ENCODE measurements at places on chromosomes 3 and 15.

DNA sequence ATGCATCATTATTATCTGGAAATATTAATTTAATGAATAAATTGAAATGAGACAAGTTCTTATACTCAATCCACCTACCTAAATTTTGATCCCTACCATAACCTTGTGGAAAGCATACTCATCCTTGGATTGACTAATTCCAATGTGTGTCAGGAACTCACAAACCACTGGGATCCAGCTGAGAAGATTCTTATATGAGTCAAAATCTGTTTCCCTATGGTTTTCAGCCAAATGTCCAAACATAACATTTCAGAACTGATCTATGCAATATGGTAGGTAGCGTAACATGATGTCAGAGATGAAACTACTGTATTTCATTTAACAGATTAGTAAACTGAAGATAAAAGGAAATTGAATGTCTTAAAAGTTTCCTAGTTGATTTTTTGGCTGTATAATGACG is 250.0 kb downstream of the PLOD2 start:
- H3K4me1 ChIP-seq, result no peaks in the 10 kb centered on the region
- H3K4me3 ChIP-seq, result no peak overlapping the region
- no peaks in the 10 kb centered on the region for H3K36me3 ChIP-seq
- no peak overlapping the region for H3K27ac ChIP-seq
- no peak for DNase-seq

- DNase-seq, result no peak
- no peaks in the 10 kb centered on the region for H3K36me3 ChIP-seq
- H3K4me1 ChIP-seq, result no peaks in the 10 kb centered on the region
- H3K27ac ChIP-seq, result no peak overlapping the region
These were observed 335.6 kb upstream of the LMCD1 start for GRCh38 chr3:8166014-8166413.

DNA sequence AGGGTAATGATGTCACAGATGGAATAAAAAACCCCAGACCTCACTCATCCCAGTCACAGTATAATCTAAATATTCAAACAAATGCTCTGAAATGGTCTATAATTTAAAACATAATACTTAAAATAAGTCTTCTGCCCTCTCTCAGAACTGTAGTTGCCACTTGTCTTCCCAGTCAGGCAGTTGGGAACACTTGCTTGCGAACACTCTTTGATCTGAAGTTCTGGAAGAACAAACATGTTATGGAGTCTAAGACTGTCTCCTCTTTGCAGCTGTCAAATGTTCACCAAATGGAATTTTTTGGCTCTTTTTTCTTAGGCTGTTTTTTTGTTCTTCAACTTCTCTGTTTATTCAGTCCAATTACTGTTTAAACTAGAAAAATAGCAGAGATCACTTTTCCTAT is 711.1 kb upstream of the GOLIM4 start:
- H3K4me3 ChIP-seq, result peak overlapping the region; percentile 25
- H3K36me3 ChIP-seq, result no peaks in the 10 kb centered on the region
- no peak overlapping the region for H3K27ac ChIP-seq
- H3K4me1 ChIP-seq, result peaks cover 12% of the 10 kb centered on the region

DNA sequence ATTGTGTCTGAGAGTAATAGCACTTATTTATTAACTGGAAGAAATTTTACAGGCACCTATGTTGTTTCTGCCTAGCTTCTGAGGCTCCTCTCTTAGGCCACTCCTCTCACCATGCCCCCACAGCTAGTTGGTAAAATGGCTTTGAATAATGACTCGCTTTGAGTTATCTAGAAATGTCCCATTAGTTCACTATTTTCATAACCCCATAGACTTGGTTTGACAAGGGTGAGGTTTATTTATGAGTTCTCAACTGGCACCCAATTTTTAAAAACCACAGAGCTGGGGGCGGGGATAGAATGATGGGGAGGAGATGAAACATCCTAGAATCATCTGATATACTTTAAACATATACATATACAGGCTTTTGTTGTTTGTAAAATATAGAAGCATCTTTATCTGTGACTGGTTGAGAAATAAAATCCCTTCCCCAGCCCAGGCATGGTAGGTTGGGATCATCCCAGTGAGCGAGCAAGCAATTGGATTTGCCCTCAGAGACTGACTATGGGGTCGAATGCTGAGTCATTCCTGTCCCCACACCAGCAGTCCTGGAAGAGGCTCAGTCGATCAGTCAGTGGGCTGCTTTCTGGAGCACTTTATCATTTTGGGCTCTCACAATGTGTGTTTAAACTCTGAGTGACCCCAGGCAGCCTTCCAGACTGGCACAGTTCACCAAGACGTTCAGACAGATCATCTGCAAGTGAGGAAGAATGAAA is 60.2 kb upstream of the TSEN2 start:
- no peak overlapping the region for H3K4me3 ChIP-seq
- H3K27ac ChIP-seq, result no peak overlapping the region
- no peaks in the 10 kb centered on the region for H3K36me3 ChIP-seq
- DNase-seq, result no peak

DNA sequence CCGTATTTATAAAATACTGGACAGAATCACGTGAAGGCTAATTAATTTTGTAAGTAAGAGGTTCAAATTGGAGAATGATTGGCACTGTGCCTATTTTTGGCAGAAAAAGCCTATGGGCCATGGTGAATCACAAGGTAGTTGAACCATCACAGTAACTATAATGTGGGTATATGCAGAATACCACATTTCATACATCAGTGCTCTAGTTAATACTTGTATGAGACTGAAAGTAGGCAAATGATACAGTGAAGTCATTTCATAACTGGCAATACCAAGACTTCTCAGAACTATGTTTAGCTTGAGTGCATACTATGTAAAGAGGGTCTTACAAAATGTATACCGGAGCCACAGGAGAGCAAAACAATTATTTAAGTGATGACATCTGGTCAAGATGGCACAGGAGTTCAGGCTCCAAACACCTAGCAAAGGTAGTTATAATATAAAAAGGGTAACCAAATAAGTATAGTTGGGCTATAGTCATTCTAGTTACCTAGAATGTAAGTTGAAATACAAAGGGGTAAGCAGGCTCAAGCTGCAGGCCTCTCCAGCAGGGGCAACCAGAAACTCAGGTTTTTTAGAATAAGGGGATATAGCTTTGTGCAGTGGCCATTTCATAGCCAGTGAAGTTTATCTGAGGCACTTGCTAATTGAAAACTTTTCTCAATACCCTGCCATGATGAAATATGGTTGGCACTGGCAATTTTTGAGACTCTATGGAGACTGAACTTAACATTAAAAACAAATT is 19.1 kb downstream of the GPR160 start:
- H3K27me3 ChIP-seq, result no peaks in the 10 kb centered on the region
- H3K36me3 ChIP-seq, result no peaks in the 10 kb centered on the region
- H3K4me3 ChIP-seq, result no peak overlapping the region
- no peak overlapping the region for H3K27ac ChIP-seq
- H3K4me1 ChIP-seq, result peaks cover 16% of the 10 kb centered on the region
- peak; percentile 13 for DNase-seq

- H3K36me3 ChIP-seq, result no peaks in the 10 kb centered on the region
- H3K4me3 ChIP-seq, result no peak overlapping the region
- H3K27ac ChIP-seq, result no peak overlapping the region
- no peak for DNase-seq
These were observed 22.1 kb upstream of the TRA2B start for GRCh38 chr3:185959609-185960521.

DNA sequence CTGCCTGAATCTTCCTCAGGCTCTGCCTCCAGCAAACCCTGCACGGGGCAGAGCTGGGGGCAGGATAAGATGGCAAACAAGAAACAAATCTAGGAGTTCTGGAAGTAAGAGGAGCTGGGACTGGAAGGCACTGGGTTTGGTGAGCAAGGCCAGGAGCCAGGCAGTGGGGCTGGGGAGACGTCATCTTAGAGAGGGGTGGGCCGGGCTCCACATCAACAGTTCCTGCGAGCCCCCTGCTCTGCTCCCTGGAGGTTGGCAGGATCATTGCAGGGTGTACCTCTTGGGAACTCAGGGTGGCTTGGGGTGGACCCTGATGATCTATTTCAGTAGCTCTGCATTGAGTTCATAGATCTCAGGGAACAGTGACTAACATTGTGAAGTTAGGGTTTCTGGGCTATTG is 87.3 kb upstream of the PRR23E start:
- no peak overlapping the region for H3K4me3 ChIP-seq
- H3K4me1 ChIP-seq, result no peaks in the 10 kb centered on the region
- DNase-seq, result no peak
- no peaks in the 10 kb centered on the region for H3K36me3 ChIP-seq

- no peaks in the 10 kb centered on the region for H3K4me1 ChIP-seq
- H3K27me3 ChIP-seq, result no peaks in the 10 kb centered on the region
- no peak overlapping the region for H3K27ac ChIP-seq
- H3K36me3 ChIP-seq, result no peaks in the 10 kb centered on the region
- H3K4me3 ChIP-seq, result no peak overlapping the region
- DNase-seq, result no peak
These were observed 12.5 kb upstream of the B3GALNT1 start for GRCh38 chr3:161117646-161118045.
